ENCODE measurements at places on chromosomes 4 and X.

DNA sequence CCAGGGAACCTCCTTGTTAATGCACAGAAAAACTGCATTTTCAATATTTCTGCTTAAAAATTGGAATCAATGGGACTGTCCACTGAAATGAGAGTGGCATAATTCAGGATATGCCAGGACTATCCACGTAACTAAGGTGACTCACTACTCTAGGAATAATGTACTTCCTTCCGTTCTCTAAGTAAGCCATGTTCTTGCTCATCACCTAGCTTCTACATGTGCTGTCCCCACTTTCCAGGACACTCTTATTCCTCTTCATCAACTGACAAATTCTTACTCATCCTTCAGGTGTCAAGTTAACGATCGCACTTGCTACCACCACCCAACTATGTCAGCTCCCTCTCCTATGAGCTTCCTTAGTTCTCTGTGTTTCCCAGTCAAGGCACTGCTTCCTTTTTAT, 342.8 kb upstream of the F9 start:
- DNase-seq: no peak

DNA sequence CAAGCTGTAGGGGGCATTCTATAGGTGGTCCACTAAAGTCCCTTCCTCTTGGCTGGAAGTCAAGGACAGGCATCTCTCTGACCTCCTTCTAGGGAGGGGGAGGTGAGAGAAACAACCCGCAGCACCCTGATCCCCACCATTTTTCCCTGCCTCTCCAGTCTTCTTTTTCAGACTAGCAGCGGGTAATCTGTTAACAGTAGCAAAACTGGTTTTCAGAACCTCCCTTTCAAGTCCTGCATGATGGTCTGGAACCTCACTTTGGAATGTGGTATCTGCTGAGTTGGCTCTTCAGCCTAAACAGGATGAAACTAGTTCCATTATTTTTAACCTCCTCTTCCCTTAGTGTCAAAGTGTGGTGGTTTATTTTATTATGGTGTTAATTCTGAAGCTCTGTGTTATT, 196.0 kb downstream of the NWD2 start:
- no peak for DNase-seq

- DNase-seq: no peak
Observed at GRCh38 chrX:30313322-30313721, 4.1 kb upstream of the NR0B1 start.

DNA sequence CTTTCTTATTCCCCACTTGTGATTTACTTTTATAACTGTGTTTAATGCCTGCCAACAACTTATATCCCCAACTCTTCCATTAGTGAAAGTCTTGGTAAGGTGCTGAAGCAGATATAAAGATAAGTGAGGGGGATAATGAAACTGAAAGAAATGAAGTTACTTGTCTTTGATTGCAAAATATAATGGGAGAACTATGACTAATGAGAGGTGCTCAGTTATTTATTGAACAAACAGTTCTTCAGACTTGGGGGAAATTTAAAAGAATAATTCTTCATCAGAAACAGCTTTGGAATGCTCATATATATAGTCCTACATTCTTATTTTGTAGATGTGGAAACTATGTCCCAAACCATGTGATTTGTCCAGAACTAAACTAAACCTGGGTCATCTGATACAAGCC, 213.5 kb downstream of the TEX13A start:
- DNase-seq: no peak

GRCh38 chrX:9467146-9467545, 2.3 kb downstream of the TBL1X start:
- DNase-seq: no peak

GRCh38 chrX:386239-386767, 404 bp downstream of the PPP2R3B start:
- no peak for DNase-seq

GRCh38 chr4:37978248-37978924, 18.2 kb downstream of the PTTG2 start:
- DNase-seq: no peak

GRCh38 chr4:6701371-6701770, 7.7 kb downstream of the S100P start:
- no peak for DNase-seq

- DNase-seq: no peak
Observed at GRCh38 chr4:186839122-186840037, 115.7 kb upstream of the FAT1 start.

DNA sequence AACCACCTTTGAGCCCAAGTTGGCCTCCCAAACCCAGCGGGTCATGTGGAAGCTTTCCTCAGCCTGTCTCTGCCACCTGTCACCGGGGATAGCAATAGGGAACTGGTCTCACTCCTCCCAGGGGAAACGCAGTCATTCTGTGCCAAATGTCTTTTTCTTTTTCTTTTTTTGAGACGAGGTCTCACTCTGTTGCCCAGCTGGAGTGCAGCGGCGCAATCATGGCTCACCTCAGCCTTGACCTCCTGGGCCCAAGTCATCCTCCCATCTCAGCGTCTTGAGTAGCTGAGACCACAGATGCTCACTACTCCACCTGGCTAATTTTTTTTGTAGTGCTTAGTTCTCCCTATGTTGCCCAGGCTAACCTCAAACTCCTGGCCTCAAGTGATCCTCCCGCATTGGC, 40.3 kb downstream of the MED28 start:
- DNase-seq: no peak

- DNase-seq: no peak
Observed at GRCh38 chrX:133516686-133517085, 101.4 kb upstream of the GPC4 start.

GRCh38 chr4:17335371-17335770, 176.5 kb downstream of the QDPR start:
- DNase-seq: no peak

DNA sequence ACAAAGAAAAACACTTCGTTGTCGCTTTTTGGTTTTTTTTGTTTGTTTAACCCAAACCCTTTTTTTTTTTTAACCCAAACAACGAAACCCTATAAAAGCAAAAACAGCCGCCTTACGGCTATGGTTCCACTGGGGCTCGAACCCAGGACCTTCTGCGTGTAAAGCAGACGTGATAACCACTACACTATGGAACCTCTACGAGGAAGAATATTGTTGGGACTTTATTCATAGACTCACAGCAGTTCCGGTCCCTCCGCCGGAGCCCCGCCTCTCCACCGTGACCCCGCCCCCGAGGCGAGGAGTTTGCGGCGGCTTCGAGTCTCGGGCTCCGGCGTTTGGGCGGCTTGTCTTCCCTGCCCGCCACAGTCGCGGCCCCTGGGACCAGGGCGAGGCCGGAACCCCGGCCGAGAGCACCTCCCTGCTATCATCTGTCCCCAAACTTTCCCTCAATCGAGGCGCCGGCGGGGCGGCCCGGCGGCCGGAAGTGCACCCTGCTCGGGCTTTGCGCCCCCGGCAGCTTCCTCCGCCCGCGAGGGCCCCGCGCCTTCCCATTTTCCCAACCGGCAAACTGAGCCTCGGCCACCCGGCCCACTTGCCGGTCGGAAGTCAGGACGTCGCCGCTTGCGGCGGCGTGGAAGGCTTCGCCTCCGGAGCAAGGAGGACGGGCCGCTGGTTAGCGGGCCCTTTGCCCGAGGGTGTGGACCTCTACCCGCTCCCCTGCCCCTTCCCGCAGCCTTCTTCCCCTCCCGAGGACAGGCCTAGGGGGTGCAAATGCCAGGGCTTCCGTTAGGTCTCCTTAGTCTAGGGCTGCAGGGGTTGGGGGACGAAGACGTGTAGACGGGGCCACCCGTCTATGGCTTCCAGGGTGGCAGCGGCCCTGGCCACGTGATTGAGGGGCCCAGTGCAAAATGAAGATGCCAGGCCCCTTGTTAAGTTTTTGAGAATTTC, 3.2 kb upstream of the RS1 start:
- DNase-seq: peak; percentile 24

DNA sequence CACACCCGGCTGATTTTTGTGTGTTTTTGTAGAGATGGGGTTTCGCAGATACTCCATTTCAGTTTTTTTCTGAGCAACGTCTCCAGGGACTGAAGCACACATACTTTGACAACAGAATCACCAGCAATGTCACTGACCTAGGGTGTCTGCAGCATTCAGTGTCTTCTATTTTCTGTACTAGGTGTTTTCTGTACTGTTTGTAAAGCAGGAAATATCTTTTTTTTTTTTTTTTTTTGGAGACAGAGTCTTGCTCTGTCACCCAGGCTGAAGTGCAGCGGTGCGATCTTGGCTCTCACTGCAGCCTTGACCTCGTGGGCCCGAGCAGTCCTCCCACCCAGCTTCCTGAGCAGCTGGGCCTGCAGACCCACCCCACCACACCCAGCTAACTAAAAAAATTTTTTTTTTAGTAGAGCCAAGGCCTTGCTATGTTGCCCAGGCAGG, 8.9 kb downstream of the ADD1 start:
- no peak for DNase-seq

DNA sequence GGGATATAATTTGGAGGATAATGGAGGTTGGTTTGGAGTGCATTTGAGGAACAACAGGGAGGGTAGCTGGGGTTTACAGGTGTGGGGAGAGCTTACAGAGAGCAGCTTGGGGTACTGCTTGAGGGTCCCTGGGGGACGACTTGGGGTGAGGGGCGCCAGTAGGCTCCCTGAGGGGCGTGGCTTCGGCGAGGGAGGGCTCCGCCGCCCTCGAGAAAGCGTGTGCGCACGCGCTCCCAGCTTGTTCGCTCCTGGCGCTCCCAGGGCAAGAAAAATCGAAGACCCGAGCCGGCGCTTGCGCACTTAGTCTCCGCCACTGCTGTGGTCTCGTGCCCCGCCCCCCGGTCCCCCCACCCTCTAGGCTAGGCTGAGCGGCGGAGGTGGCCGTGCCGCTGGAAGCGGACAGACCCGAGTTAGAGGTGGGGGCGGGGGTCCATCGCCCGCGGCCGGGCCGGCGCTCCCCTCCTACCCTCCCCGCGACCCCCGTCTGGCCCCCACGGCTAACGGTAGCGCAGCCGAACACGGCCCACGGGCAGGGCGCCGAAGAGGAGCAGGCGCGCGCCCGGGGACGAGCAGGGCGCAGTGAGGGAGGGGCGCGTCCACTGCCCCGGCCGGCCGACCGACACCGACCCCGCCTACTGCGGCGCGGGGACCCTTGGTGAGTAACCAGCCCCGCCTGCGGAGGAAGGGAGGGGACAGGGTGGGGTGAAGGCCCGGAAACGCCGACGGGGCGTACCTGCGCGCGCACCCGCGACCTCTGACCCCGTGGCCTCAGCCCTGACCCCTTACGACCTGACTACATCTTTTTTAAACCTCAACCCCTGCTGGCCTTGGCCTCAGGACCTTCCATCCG, 5.4 kb upstream of the CCDC120 start:
- DNase-seq: no peak

DNA sequence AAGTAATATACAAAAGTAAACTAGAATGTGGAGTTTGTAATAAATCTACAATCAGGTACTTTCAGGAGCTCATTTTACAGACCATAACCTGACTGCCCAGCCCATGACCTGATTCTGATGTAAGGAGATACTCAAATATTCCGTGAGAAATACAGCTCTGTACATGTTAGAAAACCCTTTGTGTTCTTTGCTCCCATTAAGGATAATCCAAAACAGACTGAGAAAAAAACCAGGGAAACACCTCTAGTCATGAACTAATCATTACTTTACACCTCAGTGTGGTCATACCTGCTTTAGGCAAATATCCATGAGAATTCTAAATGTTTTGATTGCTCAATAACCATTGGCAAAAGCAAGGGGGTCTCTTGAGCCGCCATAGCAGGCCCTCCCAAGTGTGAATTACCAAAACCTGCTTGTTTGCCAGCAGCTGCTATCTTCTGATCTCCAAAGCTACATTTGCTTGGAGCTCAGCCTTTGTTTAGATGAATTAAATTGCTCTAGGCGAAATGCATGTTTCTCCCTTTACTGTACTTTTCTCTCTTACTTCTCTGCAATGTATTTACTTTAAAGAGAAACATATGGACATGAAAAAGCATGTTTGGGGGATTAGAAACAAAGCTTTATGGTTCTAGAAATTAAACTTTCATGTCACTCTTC, 79.1 kb downstream of the ANKRD50 start:
- no peak for DNase-seq

DNA sequence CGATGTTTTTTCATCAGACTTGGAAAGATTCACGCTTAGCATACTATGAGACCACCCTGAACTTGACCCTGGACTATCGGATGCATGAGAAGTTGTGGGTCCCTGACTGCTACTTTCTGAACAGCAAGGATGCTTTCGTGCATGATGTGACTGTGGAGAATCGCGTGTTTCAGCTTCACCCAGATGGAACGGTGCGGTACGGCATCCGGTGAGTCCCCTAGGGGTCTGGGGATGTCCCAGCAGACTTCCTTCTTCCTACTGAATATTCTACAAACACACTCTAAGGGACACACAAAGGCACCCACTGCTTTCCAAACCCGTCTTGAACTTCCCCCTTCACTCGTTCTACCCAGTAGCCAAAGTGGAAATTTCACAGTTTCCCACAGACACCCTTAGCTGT, 9.3 kb downstream of the GABRQ start:
- DNase-seq: no peak

DNA sequence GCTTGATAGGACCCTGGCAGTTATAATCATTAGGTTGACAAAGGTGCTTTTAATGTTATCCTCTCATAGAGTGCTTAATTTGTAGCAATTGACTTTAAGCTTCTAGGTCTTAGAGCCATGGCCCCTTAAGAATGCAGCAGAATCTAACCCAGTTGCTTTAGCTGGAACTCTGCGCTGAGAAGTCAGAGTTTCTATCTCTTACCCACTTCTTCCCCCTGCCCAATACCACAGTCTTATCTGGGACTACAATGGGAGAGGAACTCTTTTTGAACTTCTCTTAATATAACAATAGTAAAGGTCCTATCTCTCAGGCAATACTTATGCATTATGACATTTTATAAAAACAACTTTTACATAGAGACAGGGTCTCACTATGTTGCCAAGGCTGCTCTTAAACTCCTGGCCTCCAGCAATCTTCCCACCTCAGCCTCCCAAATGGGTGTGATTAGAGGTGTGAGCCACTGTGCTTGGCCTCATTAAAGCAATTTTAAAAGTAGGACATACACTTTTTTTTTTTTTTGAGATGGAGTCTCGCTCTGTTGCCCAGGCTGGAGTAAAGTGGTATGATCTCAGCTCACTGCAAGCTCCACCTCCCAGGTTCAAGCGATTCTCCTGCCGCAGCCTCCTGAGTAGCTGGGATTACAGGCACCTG, 1.8 kb downstream of the TLR10 start:
- no peak for DNase-seq

GRCh38 chr4:151094290-151094751, 5.1 kb upstream of the RPS3A start:
- DNase-seq: no peak

GRCh38 chrX:14095702-14096101, 66.0 kb upstream of the GEMIN8 start:
- peak; percentile 57 for DNase-seq

- no peak for DNase-seq
Observed at GRCh38 chr4:2274320-2275043, 12.6 kb upstream of the MXD4 start.

GRCh38 chr4:116882503-116882902, 202.9 kb downstream of the TRAM1L1 start:
- no peak for DNase-seq

DNA sequence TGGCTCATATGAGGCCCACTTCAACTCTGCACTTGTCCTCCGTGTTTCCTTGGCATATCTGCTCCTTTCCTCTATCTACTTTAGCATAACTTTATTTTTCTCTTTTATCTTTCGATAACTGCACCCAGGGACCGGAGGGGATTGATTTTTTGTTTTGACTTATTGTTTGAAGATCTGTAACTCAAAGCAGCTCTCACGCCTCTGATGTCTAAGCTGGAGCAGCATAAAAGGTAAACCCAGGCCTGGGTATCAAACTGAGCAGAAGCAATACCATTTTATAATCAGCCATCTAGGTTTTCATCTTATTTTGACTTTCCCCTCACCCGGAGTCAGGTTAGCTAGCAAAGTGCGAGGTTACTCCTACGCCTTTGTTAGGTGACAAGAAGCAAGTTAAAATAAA, 28.4 kb downstream of the LEF1 start:
- no peak for DNase-seq

All from HCT116 (cell line).